ENCODE measurements at places on chromosomes 1 and 21.
A peak's percentile ranks its signal among the peaks of the same experiment; 100 is the strongest.

GRCh38 chr1:204580862-204581261, 64.7 kb downstream of the MDM4 start:
- DNase-seq, result no peak

- no peak for DNase-seq
Measured at GRCh38 chr1:176692431-176692830, 229.5 kb downstream of the PAPPA2 start.

- DNase-seq, result no peak
Measured at GRCh38 chr1:177130451-177130945, 34.0 kb downstream of the ASTN1 start.

DNA sequence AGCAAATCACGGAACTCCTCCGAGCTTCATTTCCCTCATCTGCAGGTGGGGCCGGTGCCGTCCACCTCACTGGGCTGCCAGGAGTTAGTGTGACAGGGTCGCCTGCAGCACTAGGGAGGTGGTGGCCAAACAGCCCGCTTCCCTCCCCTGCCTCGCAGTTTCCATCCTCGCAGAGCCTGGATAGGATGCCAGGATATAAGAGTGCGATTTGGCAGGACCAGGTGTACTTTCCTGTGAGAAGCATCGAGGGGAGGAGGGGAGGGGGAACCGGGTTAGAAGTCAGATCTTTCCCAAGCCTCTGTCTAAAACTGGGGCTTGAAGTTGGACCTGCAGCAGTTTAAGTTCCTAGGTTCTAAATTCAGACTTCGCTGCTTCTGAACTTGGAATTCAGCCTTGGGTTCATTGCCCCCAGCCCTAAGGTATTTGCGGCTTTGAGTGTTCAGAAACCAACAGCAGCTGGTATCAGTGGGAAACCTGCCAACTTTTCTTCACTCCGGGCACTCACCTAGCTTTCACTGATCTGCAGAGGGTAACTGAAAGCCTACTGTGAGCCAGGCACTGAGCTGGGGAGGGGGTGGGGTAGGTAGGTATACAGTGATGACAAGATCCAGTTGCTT, 1.7 kb upstream of the JUN start:
- DNase-seq, result peak; percentile 88

DNA sequence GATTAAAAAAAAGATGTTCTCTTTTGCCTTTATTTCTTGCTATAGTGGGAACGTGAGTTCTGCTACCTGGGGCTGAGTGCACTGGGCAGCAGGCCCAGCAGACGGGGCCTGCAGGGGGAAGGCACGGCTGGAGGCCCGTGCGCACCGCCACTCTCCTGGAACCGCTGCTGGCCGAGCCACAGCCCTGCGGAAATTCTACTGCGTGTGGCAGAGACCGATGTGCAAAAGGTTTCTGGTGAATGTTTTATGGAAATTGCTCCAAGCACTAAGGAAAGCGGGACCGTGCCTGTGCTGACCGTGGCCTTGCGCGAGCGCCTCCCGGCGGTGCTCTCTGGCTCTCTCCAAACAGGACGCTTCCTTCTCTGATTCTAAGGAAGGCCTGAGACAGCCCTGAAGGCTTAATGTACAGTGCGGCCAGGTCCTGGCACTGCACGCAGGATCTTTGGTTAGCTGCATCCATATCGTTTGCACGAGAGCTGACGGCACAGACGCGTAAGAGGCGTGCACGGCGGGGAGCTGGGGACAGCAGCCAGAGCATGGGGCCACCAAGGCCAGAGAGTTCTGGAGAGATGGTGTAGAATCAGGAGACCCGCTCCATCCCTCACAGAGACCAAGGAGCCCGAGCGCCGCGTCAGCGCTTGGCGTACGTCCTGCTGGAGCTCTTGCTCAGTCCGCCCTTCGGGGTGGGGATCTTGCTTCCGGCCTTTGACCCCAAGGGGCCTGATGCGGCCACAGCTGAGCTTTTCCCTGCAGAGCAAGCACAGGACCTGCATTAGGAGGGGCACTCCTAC, 18.7 kb upstream of the LRRC47 start:
- DNase-seq, result no peak

DNA sequence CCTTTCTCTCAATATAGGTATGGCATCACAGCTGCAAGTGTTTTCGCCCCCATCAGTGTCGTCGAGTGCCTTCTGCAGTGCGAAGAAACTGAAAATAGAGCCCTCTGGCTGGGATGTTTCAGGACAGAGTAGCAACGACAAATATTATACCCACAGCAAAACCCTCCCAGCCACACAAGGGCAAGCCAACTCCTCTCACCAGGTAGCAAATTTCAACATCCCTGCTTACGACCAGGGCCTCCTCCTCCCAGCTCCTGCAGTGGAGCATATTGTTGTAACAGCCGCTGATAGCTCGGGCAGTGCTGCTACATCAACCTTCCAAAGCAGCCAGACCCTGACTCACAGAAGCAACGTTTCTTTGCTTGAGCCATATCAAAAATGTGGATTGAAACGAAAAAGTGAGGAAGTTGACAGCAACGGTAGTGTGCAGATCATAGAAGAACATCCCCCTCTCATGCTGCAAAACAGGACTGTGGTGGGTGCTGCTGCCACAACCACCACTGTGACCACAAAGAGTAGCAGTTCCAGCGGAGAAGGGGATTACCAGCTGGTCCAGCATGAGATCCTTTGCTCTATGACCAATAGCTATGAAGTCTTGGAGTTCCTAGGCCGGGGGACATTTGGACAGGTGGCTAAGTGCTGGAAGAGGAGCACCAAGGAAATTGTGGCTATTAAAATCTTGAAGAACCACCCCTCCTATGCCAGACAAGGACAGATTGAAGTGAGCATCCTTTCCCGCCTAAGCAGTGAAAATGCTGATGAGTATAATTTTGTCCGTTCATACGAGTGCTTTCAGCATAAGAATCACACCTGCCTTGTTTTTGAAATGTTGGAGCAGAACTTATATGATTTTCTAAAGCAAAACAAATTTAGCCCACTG, 11.5 kb downstream of the HIPK1 start:
- no peak for DNase-seq

GRCh38 chr1:150876119-150876454, 312 bp downstream of the ARNT start:
- peak; percentile 56 for DNase-seq

- DNase-seq, result peak; percentile 14
Measured at GRCh38 chr1:156347331-156347730, 9.0 kb downstream of the TSACC start.

DNA sequence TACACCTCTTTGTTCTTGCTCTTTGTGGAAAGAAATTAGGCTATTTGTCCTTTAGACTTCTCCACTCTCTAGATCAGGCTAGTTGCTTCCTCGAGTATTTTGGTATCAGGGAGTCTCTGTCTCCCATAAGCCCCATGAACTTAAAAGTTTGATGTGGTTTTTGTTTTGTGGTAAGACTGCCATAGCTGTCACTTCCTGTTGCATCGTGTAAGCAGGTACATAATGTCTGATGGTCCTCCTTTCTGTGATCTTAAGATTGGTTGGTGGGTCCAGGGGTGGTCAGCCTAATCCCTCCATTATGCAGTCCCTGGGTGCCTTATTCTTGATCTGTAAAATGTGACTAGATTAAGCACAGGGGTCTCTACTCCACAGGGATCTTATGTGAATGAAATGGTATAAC, 23.1 kb downstream of the CD53 start:
- no peak for DNase-seq

GRCh38 chr1:147568551-147568950, 27.2 kb downstream of the BCL9 start:
- DNase-seq, result no peak

DNA sequence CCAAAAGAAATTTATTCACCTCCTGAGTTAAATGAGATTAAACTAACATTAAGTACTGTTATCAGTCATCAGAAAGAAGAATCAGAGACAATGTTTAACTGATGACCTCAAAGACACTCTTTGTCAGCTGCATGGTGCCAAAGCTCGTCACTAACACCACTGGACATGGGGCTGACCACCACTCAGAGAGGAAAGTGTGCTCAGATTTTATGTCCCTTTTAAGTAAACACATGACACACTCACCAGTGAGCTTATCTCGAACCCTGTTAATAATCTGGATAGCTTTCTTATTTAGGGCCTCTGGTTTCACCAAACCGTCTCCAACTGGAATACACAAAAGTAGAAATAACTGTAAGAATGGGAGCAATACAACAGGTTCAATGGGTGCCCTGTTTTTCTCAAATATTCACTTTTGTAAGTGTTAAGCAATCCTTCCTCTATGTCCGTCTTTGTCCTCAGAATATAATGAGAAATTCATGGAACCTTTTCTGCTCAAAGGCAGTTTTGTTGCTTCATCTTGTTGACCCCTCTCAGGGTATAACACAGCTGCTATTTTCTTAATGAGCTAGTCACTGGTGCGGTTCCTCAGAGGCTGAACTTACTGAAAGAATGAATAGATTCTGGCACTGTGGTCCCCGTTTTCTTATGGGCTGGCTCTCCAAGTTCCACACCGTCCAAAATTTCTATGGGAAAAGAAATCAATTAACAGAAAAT, 9.5 kb upstream of the EXOSC10 start:
- no peak for DNase-seq

DNA sequence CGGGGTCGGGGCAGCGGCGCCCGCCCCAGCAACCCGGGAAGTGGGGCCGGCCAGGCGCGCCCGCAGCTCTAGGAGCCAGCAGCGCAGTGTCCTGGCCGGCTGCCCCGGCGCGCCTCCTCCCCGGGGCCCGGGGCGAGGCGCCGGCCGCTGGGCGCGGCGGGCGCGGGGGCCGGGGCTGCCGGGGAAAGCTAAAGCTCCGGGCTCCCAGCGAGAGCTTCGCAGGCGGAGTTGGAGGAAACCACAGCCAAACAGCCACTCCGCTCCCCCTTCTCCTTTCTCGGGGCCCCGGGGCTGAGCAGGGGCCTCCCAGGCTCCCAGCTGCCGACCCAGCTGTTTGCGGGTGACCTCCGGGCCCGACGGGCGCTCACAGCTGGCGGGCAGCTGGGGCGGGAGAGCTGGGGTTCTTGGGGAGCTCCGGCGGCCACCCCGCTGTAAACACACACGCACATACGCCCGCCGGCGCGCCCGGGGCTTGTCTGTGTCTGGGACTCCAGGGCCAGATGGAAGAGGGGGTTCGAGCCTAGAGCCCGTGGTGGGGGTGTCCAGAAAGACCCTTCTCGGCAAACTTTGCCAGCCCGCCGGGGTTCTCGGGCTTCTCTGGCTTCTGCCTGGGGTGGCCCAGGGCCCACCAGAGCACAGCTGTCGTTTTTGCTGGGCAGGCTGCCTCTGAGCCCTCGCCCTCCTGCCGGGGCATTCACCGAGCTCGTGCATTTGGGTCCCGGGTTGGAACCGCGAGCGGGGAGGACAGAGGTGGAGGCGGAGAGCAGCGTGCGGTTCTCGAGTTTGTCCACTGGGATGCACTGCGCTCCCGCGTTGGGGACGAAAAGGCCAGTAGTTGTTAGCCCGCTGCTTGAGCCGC, 1.5 kb downstream of the AJAP1 start:
- no peak for DNase-seq

DNA sequence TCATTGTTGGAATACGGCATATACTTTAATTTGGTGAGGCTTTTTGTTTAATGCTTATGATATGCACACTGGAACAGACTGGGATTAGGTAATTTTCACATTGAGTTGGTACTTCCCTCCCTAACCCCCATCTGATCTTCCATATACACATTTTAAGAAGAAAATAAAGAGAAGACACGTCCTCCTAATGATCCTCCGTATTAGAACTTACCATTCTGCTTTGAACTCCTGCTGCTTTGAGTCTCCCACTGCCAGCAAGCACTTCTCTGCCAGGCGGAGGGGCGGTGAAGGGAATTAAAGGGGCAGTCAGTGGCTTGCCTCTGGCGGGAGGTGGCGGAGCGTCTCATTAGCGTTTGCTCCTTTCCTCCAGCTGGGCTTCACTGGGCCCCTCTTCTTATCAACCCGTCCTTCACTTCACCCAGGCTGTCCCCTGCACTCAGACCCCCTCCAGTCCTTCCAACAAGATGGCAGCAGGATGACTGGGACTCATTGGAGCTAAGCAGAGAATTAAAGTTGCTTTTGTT, 433.4 kb downstream of the KIF26B start:
- no peak for DNase-seq

DNA sequence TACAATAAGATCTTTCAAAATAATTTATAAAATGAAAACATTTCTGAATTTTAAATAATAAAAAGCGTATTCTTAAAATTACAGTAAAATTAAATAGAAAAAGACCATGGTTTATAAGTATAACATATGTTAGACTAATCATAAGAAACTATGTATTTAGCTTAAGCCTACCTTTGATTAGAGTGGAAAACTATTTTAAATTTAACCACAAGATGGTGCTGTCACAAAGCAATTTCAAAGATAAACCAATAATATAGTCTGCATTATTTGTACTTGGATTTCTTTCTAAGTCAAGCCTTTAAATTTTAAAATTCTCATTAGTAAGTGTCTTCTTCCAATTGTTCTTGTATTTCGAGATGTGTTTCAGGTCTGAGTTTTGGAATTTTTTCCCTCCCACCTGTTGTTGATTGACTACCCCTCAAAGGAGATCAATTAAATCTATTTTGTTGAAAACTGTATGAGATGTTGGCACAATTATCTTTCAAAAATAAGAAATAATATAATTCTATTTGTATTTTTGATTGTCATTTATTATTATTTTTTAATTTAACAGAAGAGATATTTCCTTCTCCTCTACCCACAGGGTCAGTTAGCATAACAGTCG, 459.8 kb downstream of the KCNT2 start:
- DNase-seq, result peak; percentile 48

- DNase-seq, result no peak
Measured at GRCh38 chr1:172820475-172821158, 161.7 kb downstream of the FASLG start.

GRCh38 chr1:237754627-237755026, 136.1 kb downstream of the ZP4 start:
- DNase-seq, result no peak

DNA sequence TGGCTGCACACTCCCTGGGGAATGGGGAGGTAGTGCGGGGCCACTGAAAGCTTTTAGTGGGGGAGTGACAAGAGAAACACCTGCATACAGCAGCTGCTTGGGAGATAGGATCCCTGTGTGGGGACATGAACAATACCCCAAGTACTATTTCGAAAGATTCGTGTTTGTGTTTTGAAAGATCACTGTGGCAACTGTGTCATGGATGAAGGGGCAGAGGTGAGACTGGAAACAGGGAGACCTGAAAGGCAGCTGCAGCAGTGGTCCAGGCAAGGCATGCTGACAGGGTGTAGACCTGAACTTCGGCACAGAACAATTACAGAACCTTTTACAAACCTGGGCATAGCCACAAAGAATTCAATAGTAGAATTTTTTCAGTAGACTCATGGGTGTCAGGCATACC, 32.9 kb downstream of the TENT5C start:
- peak; percentile 4 for DNase-seq

- no peak for DNase-seq
Measured at GRCh38 chr1:118947003-118947765, 41.0 kb downstream of the TBX15 start.

DNA sequence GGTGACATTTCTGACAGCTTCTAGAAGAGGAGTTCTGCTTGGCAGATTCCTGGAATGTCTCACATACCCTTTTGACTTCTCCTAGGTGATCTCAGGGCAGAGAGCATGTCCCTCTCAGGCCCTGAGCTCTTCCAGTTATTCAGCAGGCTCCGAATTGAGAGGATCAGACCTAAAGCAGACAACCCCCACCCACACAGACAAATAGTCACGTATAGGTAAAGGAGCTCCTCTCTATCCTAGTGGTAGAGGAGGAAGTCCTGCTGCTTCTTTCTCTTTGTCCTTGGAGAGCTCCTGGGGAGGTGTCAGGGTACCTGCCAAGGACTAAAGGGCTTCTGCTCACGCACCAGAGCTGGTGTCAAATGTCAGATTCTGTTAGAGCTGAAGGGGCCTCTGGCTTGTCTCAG, 128.1 kb downstream of the IER5 start:
- no peak for DNase-seq

GRCh38 chr1:32241001-32241763, 5.8 kb upstream of the FAM167B start:
- peak; percentile 71 for DNase-seq
